ENCODE measurements at places on chromosomes 3 and 15. TPM values are rescaled to one million over a fixed set of nuclear protein-coding genes. Genes with fewer than 3 reads are reported as not detected.

The CPB1 gene
- total RNA-seq: 1.1 TPM

DNA sequence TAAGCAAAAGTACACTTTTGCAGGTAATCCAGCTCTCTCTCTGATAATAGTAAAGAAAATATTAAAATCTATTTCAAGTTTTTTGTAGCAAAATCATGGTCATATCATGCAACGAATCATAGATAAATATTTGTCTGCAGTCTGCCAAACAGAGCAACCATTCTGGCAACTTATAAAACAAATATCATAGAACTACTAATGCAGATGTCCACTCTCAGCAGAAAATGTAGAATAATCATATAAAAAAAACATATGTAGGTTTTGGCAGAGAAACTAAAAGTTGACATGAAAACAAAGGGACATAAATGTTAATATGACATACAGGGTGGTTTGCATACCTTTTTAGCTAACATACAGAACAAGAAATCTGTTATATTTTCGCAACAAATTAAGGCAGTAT is 12.2 kb downstream of the TMCC1 start:
- DNase-seq: no peak

- DNase-seq: no peak
These were observed 85.8 kb downstream of the GREM1 start for GRCh38 chr15:32803631-32804030.

- no peak for DNase-seq
These were observed 8.7 kb downstream of the HLTF start for GRCh38 chr3:149077628-149078027.

The AHSG gene
- not detected for total RNA-seq

DNA sequence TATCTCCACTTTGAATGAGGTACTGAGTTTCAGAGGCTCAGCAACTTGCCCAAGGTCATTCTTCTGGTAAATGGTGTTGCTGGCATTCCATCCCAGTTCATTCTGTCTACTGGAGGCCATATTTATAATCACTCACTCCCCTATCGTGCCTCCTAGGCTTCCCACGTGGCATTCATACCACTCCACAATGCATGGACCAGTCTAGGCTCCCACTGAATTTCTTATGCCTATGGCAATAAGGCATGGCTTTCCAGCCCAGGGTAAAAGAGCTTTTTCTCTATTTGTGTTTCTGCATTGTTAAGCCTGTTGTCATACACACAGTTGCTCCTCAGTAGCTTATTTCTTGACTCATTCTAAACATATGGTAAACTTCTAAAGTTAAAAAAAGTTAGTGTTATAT is 19.9 kb downstream of the BBX start:
- DNase-seq: no peak
